ENCODE measurements at places on chromosomes 2 and 18. TPM values are rescaled to one million over a fixed set of nuclear protein-coding genes. Genes with fewer than 3 reads are reported as not detected.

DNA sequence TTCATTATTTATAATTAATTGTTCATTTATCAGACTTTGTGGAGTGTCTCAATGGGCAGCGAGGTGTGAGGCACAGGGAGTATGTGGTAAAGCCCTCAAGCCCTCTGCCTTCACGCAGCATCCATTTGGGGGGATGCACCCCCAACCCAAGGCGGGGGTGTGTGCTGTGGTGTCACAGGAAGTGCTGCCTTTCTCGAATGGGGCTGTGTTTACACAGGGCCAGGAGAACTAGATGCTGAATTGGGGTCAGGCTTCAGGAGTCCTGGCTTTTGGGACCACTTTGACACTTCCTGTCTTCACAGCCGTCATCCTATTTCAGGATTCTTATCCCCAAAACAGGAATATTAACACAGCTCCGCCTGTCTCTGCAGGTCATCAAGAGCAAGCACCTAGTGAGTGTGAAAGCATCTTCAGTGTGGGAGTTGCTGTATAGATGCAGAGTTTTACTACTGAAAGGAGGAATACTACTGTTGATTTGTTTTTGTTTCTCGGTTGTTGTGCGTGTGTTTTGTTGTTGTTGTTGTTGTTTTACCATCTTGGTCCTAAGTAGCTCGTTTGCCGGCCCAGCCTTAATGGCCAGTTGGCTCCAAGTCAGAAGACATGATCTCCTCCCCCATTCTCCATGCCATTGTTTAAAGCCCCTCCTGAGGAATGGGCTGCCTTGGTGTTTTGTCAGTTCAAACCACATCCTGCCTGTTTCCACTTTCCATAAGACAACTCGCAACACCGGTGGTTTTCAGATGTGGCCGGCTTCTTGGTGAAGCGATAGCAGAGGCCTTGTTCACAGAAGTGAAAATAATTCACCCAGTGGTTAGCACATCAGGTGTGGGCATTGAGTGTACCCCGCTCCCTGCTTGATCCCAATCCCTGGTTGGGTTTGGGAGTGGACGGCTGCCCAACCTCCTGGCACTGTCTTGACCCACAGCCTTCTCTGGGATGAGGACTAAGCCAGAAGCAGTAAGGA, 221.3 kb downstream of the BCL2 start:
- no peak for DNase-seq

- no peak for DNase-seq
Measured at GRCh38 chr2:1665761-1666505, 78.4 kb downstream of the PXDN start.

GRCh38 chr18:62999921-63000320, 284.6 kb downstream of the PHLPP1 start:
- no peak for DNase-seq

GRCh38 chr2:60806988-60807681, 51.1 kb downstream of the PAPOLG start:
- DNase-seq = peak; percentile 49

The CDK15 gene
- 16.0 TPM for polyA plus RNA-seq

The SCYGR3 gene
- polyA plus RNA-seq = not detected

The ARL4C gene
- polyA plus RNA-seq = 15.0 TPM
